ENCODE measurements at places on chromosomes 2 and 18.

GRCh38 chr2:134098321-134098720, 155.6 kb upstream of the MGAT5 start:
- no peak for DNase-seq

DNA sequence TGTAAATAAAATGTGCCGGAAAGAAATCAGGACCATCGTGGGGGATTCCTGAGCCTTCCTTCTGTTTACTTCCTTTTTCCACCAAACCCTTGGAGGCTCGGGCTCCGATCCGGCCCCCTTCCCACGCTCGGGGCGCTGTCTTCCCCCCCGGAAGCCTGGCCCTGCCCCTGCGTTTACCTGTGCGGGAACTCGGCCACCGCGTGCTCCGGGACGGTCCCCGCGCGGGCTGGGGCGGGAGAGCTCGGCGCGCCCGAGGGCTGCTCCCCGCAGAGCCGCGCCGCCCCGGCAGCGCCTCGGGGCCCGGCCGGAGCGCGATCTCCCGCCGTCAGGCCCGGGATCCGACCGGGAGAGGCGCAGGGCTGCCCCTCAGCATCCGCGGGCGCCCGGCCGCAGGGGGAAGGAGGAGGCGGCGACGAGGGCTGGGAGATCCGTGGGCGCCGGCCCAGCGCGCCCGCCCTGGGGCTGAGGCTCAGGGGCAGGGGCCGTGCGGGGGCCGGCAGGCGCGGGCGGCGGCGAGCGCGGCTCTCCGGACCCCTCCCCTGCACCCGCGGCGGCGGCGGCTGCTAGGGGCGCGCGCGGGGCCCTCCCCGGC, 435 bp downstream of the ADCY3 start:
- no peak for DNase-seq

GRCh38 chr2:239329284-239329971, 71.4 kb downstream of the HDAC4 start:
- DNase-seq = no peak

GRCh38 chr2:86433137-86433536, 8.0 kb upstream of the KDM3A start:
- DNase-seq = no peak

DNA sequence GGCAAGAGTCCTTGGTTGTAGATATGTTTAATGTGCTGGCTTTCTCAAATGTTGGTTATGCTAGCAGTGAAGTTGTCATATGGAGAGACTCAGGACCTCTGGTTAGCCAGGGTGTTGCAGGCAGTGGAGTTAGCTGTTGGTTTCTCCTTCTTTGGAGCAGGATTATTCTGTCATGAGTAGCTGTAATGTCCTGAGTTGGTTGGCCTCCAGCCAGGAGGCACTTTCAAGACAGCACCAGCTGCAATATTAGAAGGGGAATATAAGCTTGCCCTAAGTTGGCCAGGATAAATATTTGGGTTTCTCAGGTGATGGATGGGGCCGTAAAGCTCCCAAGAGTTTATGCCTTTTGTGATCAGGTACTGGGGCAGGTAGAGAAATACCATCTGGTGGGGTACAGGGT, 65.5 kb downstream of the MSTN start:
- DNase-seq = no peak

- no peak for DNase-seq
Measured at GRCh38 chr2:226483745-226484619, 315.6 kb downstream of the IRS1 start.

GRCh38 chr2:229218329-229218921, 52.7 kb downstream of the PID1 start:
- no peak for DNase-seq

DNA sequence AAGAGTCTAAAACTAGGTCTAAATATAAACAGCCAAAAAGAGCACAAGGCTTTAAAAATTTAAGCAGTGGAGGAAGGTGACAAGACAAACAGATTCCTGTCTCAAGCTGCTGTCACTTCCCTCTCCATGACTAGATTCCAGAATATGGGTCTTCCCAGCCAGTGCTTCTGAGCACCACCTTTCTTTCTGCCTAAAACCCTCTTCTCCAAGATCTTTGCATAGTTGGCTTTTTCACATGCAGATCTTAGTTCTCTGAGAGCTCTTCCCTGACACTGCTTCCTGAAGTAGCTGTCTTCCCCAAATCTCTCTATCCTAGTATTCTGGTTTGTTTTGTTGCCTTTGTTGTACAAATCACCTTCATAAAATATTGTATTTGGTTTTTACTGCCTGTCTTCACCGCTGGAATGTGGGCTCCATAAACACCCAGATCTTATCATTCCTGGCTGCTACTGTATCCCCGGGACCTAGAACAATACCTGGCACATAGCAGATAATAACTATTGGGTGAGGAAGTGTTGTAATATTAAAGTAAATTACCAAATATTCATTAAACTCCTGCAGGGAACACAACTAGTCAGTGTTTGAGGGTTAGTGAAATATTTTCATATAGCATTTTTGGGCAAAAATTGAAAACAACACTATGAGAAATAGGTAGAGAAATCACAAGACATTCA, 150.2 kb downstream of the CCDC85A start:
- no peak for DNase-seq

DNA sequence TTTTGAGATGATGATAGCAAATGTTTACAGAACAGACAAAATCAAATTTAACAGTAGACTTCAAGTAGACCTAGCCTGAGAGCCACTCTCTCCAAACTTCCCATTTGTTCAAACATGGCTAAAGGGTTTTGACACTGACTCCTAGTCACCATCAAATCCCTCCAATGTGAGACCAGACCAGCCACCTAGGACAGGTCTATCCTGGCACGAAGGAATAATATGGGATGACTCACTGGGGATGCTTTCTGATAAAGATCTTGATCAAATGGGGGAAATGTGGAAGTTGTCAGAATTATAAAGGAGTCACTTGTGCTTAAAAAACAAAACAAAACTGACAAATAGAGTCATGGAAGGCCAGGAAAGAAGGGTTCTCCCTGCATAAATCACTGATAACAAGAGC, 95.7 kb downstream of the EDAR start:
- no peak for DNase-seq

DNA sequence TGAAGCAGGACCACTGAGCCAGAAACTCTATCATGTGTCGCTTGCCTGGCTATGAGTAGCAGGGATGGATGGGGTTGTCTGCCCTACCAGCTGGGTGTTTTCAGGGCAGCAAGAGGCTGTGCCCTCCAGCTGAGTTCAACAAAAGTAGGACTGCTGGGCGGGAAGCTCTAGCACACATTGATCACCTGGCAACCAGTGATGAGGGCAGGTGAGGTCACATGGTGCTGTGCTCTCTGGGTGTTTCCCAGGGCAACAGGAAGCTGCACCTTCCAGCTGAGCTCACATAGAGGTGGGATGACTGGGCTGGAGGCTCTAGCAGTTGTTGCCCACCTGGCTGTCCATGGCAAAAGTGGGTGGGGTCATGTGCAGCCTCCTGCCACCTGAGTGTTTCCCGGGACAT, 487.3 kb upstream of the VWC2L start:
- DNase-seq = no peak

DNA sequence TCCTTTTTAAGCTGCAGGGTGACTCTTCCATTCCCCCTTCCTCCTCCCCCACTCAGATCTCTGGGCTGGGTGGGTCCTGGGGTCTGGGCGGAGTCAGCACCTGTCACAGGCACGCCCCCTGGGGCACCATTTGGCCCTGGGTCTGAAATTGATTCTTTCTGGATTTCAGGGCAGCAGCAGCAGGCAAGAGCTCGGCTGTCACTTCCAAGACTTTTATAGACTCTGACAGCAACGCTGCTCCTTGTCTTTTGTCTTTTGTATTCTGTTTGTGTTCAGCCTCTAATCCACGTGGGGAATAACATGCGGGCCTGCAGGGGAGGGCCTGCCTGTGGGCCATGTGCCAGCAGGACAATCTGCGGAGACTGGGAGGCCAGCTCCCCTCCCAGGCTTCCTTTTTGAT, 3.9 kb downstream of the BOD1L2 start:
- DNase-seq = no peak

DNA sequence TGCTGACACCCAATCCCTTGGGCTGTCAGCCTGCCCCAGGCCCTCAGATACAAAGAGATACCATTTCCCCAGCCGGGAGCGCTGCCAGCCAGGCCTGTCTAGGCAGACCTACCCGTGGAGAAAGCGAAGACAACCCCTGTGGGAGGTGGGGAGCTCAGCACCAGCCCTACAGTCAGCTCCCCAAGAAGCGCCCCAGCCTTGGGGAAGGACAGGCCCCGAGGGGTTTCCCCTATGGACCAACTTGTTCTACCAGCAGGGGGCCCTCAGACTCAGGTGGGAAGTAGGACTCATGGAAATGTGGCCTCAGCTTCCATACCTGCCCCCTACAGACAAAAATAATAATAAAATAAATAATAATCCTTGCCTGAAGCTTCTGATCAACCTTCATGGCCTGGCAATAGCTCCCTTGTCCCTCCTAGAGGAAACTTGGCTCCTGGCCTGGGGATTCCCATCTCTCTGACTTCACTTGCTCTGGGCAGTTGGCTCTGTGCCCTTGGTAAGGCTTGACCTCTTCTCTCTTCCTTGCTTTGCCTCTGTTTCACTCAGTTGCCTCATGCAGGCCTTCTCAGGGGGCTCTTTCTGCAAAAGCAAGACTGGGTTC, 7.0 kb downstream of the SLC35F6 start:
- DNase-seq = no peak

- no peak for DNase-seq
Measured at GRCh38 chr2:120550893-120551446, 184.7 kb upstream of the GLI2 start.

- DNase-seq = no peak
Measured at GRCh38 chr2:162265666-162266459, 22.6 kb upstream of the FAP start.

GRCh38 chr2:10400568-10400977, 47.6 kb downstream of the ODC1 start:
- DNase-seq = no peak

All from stimulated activated CD8-positive, alpha-beta memory T cell treated with anti-CD3 and anti-CD28 coated beads, Interleukin-15, amount 100 ng/mL, for 24 hours (primary cell).